ENCODE measurements at places on chromosomes 11 and 22. TPM values are rescaled to one million over a fixed set of nuclear protein-coding genes. Genes with fewer than 3 reads are reported as not detected.

The MRGPRX4 gene
- not detected for total RNA-seq

The DEFB108B gene
- not detected for total RNA-seq

The MCAM gene
- 42.9 TPM for total RNA-seq

The CLMP gene
- total RNA-seq, result 4.7 TPM

The ARHGAP8 gene
- total RNA-seq, result not detected

The MS4A12 gene
- not detected for total RNA-seq

The OR6T1 gene
- not detected for total RNA-seq

The CREB3L1 gene
- total RNA-seq, result 15.4 TPM

The HARBI1 gene
- total RNA-seq, result 7.4 TPM

The F2 gene
- total RNA-seq, result not detected

The TPBGL gene
- total RNA-seq, result not detected

The MMP7 gene
- total RNA-seq, result not detected

The ANKRD49 gene
- total RNA-seq, result 22.7 TPM

The OR5D13 gene
- not detected for total RNA-seq

The RHOD gene
- total RNA-seq, result 14.6 TPM

The RFPL1 gene
- not detected for total RNA-seq

The RIC3 gene
- total RNA-seq, result 1.1 TPM

The VSTM5 gene
- not detected for total RNA-seq

The ACR gene
- not detected for total RNA-seq

The RAB36 gene
- 6.1 TPM for total RNA-seq

The OR52A1 gene
- total RNA-seq, result not detected

The TALDO1 gene
- total RNA-seq, result 417 TPM

The MYO7A gene
- total RNA-seq, result 0.05 TPM

The SNX15 gene
- 13.4 TPM for total RNA-seq

The RAB39A gene
- 1.3 TPM for total RNA-seq

The FGF19 gene
- not detected for total RNA-seq

The BEST1 gene
- 1.00 TPM for total RNA-seq

The RAB38 gene
- total RNA-seq, result not detected

The MYRF gene
- total RNA-seq, result 1.4 TPM

The OR51A2 gene
- total RNA-seq, result not detected

The MPPED1 gene
- not detected for total RNA-seq

The CARNS1 gene
- total RNA-seq, result 0.05 TPM

The BARX2 gene
- not detected for total RNA-seq

The OR52I1 gene
- not detected for total RNA-seq

The SLCO2B1 gene
- 2.0 TPM for total RNA-seq

The MPPED2 gene
- not detected for total RNA-seq

The C11orf91 gene
- not detected for total RNA-seq

The CD6 gene
- not detected for total RNA-seq

The SLC22A6 gene
- not detected for total RNA-seq

The SPI1 gene
- 0.10 TPM for total RNA-seq

The HBG1 gene
- not detected for total RNA-seq

The ACTN3 gene
- total RNA-seq, result 11.2 TPM

The ANO9 gene
- total RNA-seq, result not detected

The OR56A1 gene
- not detected for total RNA-seq

The VWCE gene
- 0.05 TPM for total RNA-seq

The RIMBP3C gene
- 0.50 TPM for total RNA-seq

The EXPH5 gene
- total RNA-seq, result 2.3 TPM

The DENND6B gene
- 1.2 TPM for total RNA-seq

All from A172 (cell line).